Epithelial cell of proximal tubule (primary cell): ENCODE measurements at places on chromosomes 11 and 22. TPM values are rescaled to one million over a fixed set of nuclear protein-coding genes. Genes with fewer than 3 reads are reported as not detected.

DNA sequence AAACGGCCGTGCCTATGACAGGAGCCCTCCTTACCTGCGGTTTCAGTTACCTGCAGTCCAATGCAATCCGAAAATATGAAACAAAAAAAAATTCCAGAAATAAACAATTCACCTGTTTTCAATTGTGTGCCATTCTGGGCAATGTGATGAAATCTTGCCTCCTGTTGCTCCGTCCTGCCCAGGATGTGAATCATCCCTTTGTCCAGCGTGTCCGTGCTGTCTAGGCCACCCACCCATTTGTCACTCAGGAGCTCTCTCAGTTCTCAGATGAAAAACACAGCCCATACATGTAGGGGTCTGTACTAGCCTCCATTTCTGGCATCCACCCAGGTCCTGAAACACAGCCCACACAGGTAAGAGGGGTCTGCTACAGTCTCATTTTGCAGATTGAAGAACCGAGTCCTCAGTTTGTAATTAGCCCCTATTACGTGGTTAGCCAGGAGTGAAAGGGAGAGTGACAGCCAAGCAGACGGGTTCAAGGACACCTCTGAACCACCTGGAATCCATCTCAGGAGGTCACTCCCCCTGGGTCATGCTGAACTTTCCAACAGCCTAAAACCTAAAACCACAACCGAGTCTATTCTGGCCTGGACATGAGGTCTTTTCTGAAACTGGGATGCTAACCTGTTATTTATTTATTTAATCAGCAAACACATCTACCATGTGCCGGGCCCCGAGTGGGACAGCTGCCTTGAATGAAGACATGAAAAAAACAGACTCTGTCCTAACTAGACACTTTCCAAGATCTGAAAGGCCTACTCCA, 317.2 kb downstream of the SHANK2 start:
- no peak for DNase-seq

- peak; percentile 64 for DNase-seq
Measured at GRCh38 chr22:25183949-25184619, 15.6 kb upstream of the CRYBB3 start.

- DNase-seq = no peak
Measured at GRCh38 chr11:61905801-61906521, 11.4 kb downstream of the RAB3IL1 start.

- no peak for DNase-seq
Measured at GRCh38 chr11:111299101-111300026, 1.0 kb downstream of the POU2AF3 start.

GRCh38 chr11:5232176-5232575, 2.1 kb downstream of the HBD start:
- DNase-seq = no peak

The DERL3 gene
- total RNA-seq = 0.12 and 2.3 TPM in 2 replicates
